Muscle of leg (tissue), 16 donors: ENCODE measurements at places on chromosomes 6 and 20.

GRCh38 chr6:50832912-50833311 is 14.2 kb downstream of the TFAP2B start:
- no peak for DNase-seq

GRCh38 chr20:48102076-48102787 is 317.0 kb upstream of the SULF2 start:
- DNase-seq, result no peak

DNA sequence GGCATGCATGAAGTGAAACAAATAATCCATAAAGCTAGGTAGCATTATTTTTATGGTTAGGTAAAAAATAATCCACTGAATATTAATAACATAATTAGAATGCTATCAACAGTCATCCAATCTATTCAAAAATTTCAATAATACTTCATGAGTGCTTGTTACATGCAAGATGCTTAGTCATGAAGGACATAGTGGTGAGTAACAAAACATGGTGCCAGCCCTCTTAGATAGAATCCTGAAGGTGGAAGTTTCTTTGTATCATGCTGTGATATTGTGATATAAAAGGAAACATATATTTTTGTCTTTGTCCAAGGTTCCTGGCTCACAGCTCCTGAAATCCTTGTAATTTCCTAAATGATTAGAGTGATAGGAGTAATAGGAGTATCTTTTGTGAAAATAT is 14.9 kb downstream of the RCAN2 start:
- DNase-seq, result no peak

- DNase-seq, result peak; percentile 71
Observed at GRCh38 chr20:41366546-41367392, at the start of gene EMILIN3. TSS of gene EMILIN3 (minus strand) at chr20:41366818. CDS start at chr20:41366634, 184 bp downstream.

DNA sequence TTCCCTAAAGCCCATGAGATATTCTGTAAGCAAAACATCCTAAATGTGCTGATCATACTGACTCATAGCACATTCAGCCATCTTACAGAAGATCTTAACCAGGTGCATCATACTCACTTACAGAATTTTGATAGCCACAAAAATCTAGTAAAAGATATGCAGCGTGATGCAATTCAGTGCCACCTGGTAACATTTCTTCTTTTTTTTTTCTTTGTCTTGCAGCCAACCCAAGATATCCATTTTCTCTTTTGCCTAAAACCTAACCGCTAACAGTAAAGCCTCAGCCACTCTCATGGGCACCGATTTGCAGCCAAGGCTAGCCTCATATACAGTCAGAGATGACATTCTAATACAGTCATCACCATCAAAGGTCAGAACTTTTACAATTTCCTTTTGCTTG is 293.3 kb downstream of the HACE1 start:
- no peak for DNase-seq

GRCh38 chr6:17679726-17680125 is 27.0 kb downstream of the NUP153 start:
- DNase-seq, result no peak

GRCh38 chr6:35497571-35498421 is 917 bp upstream of the TEAD3 start:
- DNase-seq, result peak; percentile 94

DNA sequence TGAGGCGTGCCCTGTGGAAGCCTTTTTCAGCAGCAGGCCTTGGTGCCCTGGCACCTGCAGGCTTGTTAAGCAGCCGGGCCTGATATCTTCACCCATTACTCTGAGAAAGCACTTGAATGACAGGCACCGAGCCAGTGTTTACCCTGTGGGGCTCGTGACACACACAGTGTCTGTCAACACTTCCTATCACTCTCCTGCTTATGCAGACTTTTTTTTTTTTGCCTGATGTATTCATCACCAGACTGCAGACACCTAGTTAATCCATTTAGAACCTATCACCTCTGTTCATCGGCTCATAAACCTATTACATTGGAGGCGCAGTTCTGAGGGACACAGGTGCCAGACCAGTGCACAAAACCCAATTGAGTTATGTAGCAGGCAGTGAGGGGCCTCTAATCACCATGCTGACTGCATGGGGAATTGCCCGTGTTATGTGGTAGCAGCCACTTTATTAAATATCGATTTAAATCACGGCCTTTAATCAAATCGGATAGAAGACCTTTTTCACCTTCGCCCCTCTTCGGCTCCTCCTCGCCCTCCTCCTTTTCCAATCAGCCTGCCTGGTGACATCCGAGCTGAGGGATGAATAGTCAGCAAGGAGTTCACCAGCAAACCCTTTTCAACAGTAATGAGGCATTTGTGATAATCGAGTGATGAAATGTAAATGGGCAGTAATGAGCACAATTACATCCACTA is 962.9 kb upstream of the SLC35B3 start:
- no peak for DNase-seq

DNA sequence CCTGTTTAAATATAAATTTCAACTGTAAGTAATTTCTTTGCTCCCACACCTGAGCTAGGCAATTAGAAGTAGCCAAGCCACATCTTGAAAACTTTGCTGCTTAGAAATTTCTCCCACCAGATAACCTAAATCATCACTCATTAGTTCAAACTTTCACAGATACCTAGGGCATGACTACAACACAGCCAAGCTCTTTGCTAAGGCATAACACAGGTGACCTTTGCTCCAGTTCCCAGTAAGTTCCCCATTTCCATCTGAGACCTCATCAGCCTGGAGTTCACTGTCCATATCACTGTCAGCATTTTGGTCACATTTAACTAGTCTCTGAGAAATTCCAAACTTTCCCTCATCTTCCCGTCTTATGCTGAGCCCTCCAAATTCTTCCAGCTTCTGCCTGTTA is 79.8 kb upstream of the OPRM1 start:
- peak; percentile 11 for DNase-seq

DNA sequence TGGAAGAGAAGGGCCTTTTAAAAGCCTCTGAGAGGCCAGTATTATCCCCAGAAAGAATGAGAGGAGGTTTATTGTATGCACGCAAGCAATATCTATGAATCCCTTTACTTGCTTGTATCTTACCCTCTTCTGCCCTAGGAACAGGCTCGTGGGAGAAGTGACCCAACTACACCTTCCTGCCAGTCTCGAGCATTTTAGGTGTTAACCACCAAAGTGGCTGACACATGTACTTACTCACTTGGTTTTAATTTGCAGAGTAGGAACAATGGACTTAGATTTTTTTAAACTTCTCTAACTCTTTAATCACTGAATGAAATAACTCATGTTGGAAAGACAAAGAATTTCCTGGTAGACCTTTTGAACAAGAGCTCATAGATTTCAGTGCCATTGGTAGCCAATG is 296.9 kb downstream of the PLCB1 start:
- DNase-seq, result no peak

DNA sequence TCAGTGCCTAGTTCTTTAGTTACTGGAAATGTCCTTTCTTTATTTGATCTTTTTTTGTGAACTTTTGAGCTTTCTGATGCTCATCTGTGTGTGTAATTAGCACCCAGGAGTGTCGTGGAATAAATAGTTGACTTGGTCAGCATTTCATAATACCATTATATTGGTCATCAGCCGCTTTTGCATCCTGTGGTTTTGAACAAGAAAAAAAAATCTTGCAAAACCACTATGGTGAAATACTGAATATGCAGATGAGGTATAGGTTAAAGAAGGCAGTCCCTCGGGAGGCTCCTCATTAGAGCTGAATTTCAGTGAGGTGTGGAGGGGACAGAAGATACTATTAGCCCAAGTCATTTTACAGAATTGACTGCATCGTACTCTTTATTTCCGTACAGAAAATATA is 90.1 kb downstream of the FOXO3 start:
- DNase-seq, result no peak

DNA sequence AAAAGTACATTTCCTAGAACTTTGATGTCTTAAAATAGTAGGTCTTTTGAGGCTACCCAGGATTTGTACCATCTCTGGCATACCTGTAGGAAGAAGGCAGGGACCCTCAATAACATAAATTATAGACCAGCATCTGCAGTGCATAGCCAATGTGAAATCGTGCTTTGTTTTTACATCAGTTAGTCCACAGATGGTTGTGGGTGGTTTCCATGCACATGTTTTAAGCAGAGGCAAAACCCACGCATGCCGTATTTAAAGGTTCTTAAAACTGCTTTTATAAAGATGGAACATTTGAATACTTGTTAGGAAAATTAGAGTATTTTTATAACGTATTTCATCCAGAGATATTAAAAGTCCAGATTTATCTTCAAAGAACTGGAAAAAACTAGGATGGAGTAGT is 66.3 kb downstream of the SH3BGRL2 start:
- DNase-seq, result no peak

- DNase-seq, result no peak
Observed at GRCh38 chr6:2523061-2523460, 227.7 kb downstream of the MYLK4 start.

GRCh38 chr6:166928644-166929541 is 27.5 kb downstream of the RNASET2 start:
- no peak for DNase-seq

DNA sequence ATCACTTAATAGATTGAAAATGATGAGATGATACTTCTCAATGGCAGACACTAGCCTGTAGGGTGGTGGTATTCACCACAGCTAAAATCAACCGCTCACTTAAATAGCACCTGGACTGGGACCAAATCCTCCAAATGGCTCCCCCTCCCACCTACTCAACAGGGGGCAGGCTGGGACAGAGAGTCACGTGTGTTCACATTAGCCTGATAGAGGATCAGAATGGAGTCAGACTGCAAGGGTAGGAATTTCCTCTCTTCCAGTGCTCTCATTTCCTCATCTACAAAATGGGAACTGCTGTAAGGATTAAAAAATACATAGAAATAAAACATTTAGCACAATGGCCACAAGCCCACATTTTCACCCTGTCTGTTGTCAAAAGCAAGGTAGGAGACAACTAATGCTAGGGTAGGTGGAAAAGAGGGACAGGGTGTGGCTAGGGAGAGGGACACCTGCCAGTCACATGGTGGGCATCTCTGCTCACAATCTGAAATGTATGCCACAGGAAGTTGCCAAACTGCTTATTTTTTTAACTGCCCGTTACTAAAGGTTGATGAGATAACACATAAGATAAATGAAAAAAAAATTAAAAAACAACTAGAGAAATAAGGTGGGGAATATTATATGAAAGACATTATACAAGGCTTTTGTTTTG is 55.3 kb downstream of the BACH2 start:
- peak; percentile 42 for DNase-seq

DNA sequence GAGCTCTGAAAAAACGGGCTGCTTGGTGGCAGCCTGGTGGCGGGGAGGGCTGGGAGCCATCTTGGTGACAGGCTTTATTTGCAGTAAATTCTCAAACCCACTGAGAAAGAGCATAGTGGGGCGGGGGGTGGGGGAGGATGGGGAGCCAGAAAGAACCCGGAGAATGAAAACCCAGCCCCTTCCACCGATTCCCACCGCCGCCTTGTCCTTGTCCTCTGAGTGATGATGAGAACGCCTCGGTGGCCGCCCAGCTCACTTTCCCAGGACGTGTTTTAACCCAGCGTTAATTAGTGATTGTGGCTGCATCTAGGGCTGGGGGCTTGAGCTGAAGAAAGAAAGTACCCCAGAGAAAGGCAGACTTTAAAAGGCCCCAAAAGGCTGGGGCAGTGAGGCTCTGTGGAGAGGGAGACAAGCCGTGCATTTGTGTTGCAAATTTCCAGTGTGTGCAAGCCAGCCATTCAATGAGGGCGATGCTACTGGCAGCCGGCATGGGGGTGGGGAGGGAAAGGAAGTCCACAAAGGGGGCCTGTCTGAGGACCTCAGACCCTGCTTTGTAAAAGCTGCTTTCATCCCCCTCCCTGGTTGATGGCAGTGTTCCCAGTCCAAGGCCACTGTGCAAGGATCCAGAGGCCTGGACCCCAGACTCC is 6.2 kb upstream of the GHRH start:
- DNase-seq, result no peak

- peak; percentile 77 for DNase-seq
Observed at GRCh38 chr6:134678436-134678889, 271.4 kb downstream of the ALDH8A1 start.

GRCh38 chr20:2261046-2261485 is 34.7 kb upstream of the TGM3 start:
- no peak for DNase-seq

GRCh38 chr6:16800942-16801341 is 39.7 kb upstream of the ATXN1 start:
- no peak for DNase-seq

DNA sequence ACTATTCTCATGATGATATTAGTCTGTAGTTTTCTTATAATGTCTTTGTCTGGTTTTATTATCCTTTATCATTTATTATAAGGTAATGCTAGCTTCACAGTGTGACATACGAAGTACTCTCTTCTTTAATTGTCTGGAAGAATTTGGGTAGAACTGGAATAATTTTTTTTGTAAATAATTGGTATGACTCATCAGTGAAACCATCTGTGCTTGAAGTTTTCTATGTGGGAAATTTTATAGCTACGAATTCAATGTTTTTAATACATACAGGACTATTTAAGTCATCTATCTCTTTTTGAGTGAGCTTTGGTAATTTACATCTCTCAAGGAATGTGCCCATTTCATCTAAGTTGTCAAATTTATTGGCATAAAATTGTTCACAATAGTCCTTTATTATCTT is 86.3 kb downstream of the SOD2 start:
- DNase-seq, result no peak

GRCh38 chr6:170444056-170444591 is 109.0 kb downstream of the PSMB1 start:
- DNase-seq, result no peak

DNA sequence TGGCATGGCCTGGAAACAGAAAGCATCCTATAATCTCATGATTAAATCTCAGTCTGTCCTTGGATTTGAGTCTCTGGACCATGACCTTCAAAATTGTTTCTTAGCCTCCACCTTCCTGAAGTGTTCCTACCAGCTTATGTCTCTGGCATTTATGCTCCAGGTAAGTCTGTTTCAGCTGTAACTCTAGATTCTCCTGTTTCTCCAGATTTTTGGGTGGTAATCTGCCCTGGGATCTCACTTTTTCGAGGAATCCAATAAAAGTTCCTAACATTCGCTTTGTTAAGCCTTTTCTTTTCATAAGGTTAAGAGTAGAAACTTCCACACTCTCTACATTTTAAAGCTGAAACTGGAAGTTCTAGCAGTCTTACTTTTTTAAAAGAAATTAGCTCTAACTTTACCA is 318.5 kb downstream of the C6orf118 start:
- DNase-seq, result no peak

- no peak for DNase-seq
Observed at GRCh38 chr6:2795162-2795561, 30.0 kb downstream of the WRNIP1 start.

GRCh38 chr6:54236984-54237383 is 71.3 kb upstream of the TINAG start:
- peak; percentile 16 for DNase-seq

DNA sequence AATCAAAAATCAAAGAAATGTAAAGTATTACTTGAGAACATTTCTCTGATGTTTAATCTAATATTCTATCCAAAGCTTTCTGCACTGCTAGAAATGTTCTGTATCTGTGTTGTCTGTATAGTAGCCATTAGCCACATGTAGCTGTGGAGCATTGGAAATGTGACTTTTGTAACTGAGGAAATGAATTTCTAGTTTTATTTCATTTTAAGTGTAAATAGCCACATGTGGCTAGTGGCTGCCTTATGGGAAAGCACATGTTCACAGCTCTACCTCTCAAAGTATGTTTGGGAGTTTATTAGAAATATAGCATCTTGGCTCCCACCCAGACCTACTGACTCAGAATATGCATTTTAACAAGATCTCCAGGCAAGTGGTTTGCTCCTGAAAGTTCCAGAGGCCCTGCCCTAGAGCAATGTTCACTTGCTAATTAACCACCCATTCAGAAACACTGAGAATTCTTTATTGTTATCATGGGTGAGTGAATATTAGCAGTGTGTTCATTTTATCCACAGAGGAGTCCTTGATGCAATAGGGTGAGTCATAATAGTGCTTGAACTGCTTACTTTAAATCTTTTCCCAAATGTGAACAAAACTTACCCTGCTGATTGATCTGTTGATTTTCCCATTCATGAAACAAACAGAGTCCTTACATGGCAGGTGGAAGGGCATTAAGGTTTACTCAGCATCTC is 282.7 kb downstream of the PLCB1 start:
- no peak for DNase-seq
